ENCODE measurements at places on chromosomes 11 and 22.

- peak; percentile 81 for DNase-seq
These were observed 33.1 kb upstream of the SLC35C1 start for GRCh38 chr11:45771566-45772448.

DNA sequence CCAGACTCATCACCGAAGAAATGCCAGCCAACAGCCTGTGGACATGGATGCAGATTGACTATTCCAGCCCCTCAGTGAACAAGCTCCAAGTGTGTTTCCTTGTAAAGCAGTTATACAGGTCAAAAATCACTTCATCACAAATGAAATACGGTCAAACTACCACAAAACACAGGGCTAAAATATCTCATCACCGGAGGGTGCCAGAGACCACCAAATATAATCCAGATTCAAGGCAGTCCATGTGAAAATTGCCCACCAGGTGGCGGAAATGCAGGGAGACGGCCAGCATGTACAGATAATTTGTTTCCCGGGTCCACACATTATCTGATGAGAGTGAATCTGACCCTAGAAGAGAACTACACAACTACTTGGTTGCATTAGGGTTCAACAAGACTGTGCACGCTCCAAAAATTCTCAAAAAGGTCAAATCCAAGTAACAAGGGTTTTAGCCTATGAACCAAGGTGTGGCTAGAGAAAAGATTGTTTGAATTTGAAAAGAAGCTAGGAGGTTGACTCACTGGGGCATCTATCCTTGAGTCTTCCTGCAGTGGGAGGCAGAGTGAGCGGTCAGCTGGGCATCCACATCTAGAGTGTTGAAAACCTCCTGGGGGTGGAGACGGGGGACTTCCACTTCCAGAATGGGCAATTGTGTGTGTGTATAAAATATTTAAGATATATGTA lies 71.7 kb downstream of the IGLL5 start:
- DNase-seq, result peak; percentile 88

DNA sequence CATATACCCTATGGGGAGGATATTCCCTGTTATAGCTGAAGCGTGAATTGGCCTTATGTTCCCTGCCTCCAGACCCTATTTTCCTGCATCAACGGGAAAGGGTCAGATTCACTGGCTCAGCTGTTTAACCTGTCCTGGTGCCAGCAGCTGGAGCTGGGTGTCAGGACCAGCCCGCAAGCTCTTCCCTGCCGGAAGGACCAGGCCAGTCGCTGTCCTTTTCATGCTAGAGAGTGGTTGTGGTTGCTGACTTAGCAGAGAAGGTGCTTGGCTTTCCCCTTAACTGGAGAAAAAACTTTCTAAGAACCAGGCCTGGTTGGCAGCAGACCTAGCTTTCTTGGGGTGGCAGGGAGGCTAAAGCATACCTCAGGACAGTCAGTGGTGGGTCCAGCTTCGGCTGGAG lies 5.2 kb upstream of the SREBF2 start:
- no peak for DNase-seq

DNA sequence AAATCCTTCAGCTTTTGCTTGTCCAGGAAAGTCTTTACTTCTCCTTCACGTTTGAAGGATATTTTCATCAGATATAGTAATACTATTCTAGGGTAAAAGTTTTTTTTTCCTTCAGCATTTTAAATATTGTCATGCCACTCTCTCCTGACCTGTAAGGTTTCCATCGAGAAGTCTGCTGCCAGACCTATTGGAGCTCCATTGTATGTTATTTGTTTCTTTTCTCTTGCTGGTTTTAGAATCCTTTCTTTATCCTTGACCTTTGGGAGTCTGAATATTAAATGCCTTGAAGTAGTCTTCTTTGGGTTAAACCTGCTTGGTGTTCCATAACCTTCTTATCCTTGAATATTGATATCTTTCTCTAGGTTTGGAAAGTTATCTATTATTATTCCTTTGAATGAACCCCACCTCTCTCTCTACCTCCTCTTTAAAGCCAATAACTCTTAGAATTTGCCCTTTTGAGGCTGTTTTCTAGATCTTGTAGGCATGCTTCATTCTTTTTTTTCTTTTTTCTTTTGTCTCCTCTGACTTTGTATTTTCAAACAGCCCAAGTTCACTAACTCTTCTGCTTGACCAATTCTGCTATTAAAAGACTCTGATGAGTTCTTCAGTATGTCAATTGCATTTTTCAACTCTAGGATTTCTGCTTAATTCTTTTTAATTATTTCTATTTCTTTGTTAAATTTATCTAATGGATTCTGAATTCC lies 12.0 kb upstream of the WEE1 start:
- no peak for DNase-seq

- DNase-seq, result no peak
These were observed 90.6 kb downstream of the CCDC83 start for GRCh38 chr11:85945788-85946187.

DNA sequence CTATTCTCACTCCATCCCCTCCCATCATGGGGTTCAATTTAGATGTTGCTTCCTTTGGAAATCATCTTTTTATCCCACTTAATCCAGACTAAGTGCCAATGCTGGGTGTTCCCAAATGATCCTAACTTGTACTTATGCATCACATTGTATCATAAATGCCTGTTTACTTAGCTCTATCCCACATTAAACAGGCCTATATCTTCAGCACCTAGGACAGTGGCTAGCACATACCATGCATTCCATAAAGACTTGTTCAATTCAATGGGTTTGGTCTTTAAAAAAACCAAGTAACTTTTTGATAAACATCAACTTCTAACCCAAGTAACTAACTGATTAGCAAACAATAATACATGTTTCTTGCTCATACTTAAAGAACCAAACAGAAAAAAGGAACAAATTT lies 40.6 kb downstream of the RSF1 start:
- no peak for DNase-seq

GRCh38 chr11:19597876-19598275 lies 114.8 kb upstream of the NAV2 start:
- no peak for DNase-seq

DNA sequence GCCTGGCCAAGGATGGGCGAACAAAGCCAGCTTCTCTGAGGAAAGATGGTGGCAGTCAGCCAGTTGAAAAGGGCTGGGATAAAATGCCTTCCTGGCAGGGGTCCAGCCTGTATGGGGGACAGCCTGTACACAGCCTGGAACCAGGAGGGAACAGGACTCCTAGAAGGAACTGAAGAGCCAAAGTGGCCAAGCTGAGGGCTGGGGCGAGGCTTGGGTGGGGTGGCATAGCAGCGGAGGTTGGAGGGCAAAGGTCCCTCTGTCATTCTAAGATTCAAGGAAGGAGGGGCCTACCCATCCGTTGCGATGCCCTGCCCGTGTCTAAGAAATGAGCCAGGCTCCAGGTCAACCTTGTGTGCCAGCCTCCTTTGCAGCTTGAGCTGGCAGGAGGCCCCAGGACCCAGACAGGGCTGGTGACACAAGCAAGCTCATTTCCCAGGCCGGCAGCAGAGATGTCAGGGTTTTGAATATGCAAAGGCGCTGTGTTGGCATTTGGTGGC lies 22.6 kb downstream of the FADD start:
- DNase-seq, result no peak

DNA sequence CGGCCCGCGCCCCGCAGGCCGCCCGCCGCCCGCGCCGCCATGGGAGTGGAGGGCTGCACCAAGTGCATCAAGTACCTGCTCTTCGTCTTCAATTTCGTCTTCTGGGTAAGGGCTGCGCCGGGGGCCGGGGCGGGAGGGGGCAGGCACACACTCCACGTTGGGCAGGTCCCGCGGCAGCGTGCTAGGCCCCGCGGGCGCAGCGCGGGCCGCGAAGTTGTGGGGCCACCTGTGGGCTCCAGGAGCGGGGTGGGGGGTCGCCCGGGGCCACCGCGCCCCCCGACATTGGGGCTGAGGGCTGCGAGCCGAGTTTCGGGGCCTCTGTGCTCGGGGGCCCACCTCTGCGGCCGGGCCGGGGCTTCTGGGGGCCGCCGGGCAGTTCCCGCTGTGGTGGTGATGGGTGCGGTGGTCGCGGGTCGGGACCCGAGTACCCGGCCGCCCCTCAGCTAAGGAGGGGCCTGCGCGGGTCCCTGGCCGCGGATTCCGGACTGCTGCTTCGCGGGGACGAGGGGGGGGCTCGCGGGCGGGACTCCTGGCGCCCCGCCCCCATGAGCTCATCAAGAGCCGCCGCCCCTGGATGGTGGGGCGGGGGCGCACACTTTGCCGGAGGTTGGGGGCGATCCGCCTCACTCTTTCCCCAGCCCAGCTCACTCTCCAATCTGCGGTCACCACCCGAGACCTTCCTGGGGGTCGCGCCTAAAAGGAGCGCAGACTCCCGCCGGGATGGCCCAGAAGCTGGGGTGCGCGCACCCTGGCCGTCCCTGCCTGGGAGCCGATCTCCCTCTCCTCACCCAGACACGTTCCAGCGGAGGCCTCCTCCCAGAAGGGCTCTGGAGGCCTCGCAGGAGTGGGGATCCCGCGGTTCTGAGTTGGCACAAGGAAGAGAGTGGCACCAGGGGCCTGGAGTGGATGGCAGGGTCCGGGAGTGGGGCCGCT lies 667 bp downstream of the CD81 start:
- DNase-seq, result no peak

- DNase-seq, result no peak
These were observed 27.6 kb upstream of the CAT start for GRCh38 chr11:34411111-34411510.

DNA sequence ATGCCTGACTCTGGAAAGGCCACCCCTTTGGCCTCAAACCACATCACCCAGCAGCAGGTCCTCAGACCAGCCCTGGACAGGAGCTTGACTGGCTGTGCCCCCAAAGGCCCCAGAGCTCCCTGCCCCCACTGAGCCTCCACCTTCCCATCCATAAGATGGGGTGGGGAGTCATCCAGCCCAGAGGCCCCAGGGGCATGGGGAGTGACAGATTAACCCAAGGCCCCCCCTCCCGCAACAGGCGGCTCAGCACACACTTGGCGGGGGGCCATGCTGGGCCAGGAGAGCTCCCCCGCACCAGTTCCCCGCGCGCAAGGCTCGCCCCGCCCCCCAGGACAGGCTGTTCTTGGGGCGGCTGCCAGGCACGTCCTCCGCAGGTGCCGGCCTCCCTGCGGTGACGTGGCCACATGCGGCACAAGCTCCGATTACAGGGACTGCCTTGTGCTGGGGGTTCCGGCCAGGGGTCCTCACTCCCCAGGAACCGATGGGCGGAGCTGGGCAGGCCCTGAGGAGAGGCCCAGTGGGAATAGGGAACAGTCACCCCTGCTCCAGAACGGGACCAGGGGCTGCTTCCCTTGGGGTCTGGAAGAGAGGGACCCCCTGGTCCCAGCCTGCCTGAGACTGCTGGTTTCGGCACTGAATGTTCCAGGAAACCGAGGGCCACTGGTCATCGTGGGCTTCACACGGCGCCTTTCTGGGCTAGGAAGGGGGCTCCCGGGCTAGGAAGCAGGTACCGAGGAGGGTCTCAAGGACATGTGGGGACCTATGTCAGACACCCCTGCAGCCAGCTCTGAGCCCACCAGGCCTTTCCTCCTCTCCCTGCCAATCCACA lies 5.1 kb upstream of the CDKN1C start:
- no peak for DNase-seq

- DNase-seq, result no peak
These were observed 23.1 kb upstream of the COMT start for GRCh38 chr22:19918332-19919106.

DNA sequence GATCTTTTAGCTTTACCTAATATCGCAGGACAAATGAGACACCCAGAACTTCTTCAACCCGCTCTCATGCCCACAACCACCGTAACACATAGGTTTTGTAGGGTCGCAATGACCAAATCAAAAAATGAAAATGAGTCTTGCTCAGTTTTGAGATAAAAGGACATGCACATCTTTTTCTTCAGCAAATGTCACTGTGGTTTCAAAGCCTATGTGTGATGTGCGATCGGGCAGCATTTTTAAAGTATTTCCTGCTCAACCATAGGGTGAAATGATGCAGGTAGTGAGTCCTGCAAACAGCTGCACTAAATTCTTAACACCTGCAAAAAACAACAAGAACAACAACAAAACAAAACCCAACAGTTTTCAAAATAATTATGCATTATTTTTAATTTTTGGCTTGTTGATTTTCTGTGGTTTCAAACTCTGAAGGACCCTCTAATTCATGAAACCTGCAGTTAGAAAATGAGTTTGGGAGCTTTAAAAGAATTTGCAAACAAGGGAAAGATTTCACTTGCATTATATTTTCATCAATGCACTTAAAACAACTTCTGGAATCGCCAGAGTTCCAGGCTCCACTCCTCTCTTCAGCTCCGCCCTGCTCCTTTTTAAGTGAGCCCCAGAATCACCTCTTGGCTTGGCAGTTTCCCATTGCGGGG lies 79.4 kb downstream of the PRR5L start:
- no peak for DNase-seq

DNA sequence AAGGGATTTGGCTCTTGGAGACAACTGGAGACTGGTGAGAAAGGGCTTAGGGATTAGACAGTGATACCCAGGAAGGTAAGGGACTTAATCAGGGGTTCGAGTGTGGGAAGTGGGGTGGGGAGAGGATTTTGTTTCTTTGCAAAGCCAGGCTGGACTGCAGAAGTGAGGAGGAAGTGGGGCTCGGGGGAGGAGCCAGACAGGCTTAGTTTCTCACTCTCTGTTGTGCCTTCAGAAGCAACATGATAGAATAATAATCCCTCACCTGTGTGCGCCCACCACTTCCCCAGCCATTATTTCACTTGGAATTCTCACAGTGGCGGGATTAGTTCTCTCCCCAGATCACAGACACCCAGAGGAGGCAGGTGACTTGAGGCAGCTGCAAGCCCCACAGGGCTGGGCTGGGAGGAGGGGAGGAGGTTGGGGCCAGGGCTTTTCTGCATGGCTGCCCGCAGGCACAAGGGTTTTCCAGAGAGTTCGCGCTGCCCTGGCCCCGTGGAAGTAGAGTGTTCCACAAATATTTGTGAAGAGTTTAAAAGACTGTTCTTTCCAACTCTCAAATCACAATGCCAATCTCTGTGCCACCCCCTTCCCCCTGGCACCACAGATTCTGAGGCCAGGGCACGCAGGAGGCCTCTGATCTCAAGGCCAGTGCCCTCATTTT lies 4.0 kb upstream of the SEC14L2 start:
- no peak for DNase-seq

DNA sequence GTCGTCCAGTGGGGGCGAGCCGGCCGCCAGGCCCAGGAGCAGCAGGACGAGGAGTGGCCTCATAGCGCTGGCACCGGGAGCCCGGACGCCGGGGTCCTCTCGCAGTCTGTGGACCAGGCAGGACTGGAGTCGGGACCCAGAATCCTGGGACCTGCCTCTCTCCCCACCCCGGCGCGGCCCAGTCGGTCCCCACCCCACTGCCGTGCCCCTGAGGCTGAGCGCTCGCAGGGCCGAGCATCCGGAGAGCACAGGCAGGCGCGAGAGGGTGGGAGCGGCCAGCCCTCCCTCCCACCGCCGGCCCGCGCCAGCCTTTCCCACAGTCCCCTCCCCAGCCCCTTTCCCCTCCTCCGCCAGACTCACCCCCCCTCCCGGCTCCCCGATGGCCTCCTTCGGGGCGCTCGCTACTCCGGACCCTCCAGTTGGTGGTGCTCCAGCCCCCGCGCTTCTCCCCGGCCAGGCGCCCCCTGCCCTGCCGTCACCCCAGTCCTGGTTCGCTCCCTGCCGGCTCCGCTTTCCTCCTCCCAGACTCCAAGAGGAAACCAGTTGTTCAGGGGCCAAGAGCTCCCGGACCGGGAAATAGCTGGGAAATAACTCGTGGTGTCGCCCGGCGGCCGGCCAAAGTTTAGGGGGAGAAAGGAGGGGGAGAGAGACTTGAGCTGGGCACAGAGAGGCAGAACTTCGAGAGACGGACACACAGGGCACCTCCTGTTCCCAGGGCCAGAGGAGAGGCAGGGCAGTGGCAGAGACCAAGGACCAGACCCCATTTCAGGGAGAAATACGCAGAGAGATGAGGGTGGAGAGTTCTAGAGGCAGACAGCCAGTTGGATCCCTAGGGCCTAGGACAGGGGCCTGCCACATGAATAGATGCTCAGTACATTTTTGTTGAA lies at the start of gene C1QTNF5:
Gene C1QTNF5, minus strand, starts transcription at position 549 of the 887 bp plus-strand sequence. Its CDS starts 486 bp downstream, at position 63.
- no peak for DNase-seq

GRCh38 chr11:122910775-122911174 lies 28.2 kb downstream of the JHY start:
- no peak for DNase-seq

Measured in neural crest cell (in vitro differentiated cells).